SK-N-MC (cell line): ENCODE measurements at places on chromosomes 7 and 10.

- no peak for DNase-seq
Observed at GRCh38 chr7:30423788-30424505, 54.6 kb downstream of the NOD1 start.

- no peak for DNase-seq
Observed at GRCh38 chr10:11830836-11831519, 7.8 kb downstream of the PROSER2 start.

DNA sequence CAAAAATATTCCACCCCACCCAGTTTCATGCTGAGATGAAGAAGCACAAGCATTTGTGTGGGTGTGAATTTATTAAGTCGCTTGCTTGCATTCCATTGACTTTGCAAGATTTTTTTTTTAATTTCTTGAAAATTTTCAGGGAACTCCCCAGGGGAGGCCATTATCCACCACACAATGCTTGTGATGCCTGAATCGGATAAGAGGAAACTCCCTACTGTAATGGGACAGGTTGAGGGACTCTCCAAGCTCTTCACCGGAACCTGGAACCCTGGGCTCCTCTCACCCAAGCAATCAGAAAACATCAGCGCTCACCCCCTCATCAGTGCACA lies 153.6 kb upstream of the ZMIZ1 start:
- DNase-seq = no peak

- no peak for DNase-seq
Observed at GRCh38 chr7:44217223-44217714, 16.5 kb downstream of the YKT6 start.

DNA sequence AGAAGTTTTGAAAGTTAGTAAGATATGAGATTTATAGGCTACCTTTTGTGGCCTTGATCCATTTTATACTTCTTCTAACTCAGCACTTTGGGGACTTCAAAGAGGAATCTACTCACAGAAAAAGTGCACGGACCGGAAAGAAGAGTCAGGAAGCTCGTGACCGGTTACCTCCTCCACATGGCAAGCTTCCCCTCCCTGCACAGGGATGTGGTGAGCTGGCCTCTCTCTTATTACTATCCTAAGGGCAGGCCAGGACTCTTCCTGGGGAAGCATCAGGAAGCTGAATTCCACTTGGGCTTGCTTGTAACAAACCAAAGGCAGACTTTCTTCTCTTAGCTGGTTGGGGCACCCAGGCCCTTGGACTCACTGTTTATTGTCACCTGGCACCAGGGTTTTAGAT lies 170.8 kb upstream of the GLI3 start:
- peak; percentile 48 for DNase-seq

DNA sequence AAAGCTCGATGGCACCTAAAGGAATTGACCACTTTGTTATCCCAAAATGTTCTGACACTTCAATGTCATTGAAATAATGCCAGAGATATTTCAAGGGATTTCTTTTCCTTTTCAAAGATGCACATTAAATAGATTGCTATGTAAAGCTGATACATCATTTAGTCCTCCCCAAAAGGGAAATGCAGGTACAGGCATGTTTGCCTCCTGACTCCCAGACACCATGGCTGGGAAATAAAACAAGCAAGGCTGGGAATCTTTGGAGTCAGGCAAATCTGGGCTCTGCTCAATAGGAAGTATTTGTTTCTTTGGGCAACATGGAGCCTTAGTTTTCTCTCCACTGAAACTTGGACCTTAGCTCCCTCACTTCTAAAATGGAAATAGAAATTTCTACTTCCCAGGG lies 230.8 kb upstream of the LRRTM3 start:
- no peak for DNase-seq

- no peak for DNase-seq
Observed at GRCh38 chr7:155741805-155742204, 70.5 kb downstream of the SHH start.

- DNase-seq = no peak
Observed at GRCh38 chr10:99564361-99564760, 31.6 kb downstream of the NKX2-3 start.

- DNase-seq = no peak
Observed at GRCh38 chr7:27199849-27200760, at the start of gene HOXA13. Gene HOXA13, minus strand, starts transcription at chr7:27200091. Its CDS starts 14 bp downstream, at chr7:27200077.

DNA sequence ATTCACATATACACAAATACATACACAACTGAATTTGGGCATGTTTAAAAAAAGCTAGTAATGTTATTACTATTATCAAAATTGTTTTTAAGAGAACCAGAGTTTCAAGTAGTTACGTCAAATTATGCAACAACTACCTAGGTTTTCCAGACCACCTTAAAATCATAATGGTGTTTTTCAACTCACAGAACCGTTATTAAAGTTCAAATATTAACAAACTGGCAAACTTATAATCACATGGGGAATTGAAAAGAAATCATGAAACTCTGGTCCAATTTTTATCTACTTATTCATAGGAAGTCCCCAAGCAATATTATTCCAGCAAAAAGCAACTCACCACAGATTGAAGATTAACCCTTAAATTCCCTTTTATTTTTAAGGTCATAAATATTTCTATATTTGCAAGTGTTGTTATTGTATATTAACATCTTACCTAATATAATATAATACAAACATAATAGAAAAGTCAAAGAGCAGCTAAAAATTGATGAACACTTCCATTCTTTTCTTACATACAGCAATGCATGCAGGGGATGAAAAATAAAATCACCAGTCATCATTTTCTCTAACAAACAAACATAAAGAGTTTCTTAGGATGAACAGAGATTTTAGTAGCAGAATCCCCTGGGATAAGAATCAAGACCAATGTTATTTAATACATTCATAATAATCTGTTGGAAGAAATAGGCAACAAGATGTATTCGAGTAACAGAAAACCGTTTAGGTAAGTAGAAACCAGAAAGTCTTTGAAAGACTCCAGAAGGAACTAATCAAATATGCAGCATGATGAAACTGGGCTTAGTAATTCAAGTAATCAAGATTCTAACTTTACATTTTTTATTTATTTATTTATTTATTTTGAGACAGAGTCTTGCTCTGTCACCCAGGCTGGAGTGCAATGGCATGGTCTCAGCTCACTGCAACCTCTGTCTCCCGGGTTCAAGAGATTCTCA lies 391.1 kb downstream of the PARD3 start:
- no peak for DNase-seq

- no peak for DNase-seq
Observed at GRCh38 chr10:97297556-97298222, 5.3 kb upstream of the ARHGAP19 start.

GRCh38 chr7:41817386-41817785 lies 114.5 kb upstream of the INHBA start:
- DNase-seq = no peak

DNA sequence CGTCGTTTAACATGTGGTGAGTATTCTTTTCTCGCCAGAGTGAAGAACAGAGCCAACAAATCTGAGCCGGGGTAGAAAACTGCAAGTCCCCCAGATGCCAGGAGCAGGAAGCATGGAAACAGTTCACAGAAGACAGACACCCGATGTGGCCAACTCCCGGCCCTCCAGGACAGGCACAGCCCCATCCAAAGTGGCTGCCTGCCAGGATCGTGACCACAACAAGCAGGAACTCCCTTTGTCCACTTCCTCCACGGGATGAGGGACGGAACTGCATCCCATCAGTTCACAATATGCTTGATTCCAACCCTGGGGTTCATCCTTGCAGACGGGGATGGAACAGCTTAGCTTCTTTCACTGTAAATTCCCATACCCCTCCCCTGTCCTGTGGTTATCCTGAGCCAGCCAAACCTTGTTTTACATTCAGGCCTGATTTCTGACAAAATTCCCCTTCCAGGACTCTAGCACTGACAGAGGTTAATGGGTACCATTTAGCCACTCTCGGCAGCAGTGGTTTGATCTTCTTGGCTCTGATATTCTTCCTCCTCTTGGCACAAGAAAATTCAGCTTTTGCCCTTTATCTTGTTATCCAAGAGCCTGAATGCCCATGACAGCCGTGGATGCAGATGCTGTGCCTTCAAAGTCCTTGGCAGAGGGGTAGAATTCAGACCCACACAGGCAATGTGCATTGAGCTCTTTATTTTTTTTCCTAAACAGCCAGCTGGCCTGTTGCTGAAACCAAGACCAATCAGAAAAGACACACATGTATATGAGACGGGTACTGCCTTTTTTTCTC lies 105.5 kb upstream of the FAM204A start:
- no peak for DNase-seq

GRCh38 chr10:105073999-105074398 lies 432.9 kb downstream of the SORCS3 start:
- DNase-seq = no peak

- DNase-seq = no peak
Observed at GRCh38 chr10:124349996-124350280, 68.8 kb downstream of the OAT start.

DNA sequence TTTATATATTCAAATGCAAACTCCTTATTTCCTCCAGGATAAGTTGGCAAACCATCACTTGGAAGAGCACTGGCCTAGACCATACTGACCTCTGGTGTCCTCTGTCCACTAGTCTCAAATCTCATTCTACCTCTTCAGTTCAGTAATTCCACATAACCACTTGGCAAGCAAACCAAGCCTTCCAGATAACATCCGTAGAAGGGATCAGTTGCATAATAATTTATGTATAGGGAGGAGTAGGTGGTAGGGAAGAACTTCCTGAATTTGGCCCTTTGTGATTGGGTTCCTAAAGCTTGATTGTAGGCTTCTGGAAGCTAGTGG lies 55.0 kb downstream of the WAC start:
- DNase-seq = no peak

DNA sequence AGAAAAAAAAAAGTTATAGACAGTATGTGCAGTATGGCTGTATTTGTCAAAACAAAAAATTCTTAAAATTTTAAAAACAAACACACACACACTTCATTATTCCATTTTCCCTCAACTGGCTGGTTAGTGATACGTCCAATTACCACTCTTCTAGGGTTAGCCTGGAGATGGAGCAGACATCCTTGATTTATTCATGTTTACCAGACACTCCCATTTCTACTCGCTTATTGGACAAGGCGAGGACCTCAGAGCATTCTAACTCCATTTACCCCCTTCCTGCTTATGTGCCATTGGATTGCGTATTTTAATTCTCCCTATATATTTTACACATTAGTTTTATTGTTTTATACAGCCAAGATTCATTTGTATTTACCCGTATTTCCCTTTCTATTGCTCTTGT lies 8.5 kb upstream of the CDH23 start:
- no peak for DNase-seq

GRCh38 chr10:129937351-129937751 lies 26.7 kb downstream of the EBF3 start:
- no peak for DNase-seq

GRCh38 chr10:60629332-60629731 lies 148.9 kb upstream of the CDK1 start:
- DNase-seq = no peak
